Retina (tissue), 1 donor: ENCODE measurements at places on chromosomes 1 and 21.

- DNase-seq, result no peak
Measured at GRCh38 chr1:14567056-14567455, 31.4 kb upstream of the KAZN start.

DNA sequence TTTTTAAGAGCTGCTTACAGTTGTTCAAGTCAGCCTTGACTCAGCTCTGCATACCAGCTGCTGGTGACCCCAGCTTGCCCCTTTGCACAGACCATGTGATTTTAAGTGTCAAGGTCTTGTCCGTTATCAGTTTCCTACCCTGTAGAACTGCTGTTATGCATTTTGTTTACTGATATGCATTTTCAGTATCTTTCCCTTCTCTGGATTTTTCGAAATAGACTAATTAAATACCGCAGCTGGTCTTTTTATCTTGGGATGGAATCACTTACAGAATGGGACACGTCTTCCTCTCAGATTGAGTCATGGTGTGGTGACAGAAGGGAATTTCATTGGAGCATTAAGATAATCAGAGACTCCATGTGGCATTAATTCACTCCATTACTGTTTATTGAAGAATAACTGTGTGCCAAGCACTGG, 145.6 kb downstream of the FMN2 start:
- DNase-seq, result no peak

GRCh38 chr1:93000751-93001175, 39.5 kb upstream of the DIPK1A start:
- no peak for DNase-seq

DNA sequence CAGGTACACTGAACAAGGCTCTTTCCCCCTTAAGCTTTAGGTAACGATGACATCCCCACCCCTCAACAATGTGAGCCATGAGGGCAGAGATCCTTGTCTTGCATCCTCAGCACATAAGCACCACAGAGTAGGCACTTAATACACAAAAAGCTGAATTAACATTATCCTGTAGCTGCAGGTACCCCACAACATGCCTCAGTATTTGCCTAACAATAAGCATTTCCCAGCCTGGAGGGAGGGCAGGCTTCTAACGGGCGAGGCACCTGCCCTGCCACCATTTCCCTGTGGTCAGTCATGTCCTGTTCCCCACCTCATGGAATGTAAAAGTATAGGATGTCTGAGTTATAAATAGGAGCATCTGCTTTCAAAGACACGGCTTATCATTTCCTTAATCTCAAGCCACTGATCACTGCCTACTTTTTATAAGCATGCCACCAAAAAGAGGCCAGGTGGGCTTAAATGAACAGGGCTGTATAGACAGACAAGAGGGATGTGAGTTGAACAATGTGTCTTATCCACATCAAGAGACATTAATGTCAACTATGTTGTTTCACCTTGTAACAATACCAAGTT, 3.4 kb downstream of the CAPZB start:
- no peak for DNase-seq

DNA sequence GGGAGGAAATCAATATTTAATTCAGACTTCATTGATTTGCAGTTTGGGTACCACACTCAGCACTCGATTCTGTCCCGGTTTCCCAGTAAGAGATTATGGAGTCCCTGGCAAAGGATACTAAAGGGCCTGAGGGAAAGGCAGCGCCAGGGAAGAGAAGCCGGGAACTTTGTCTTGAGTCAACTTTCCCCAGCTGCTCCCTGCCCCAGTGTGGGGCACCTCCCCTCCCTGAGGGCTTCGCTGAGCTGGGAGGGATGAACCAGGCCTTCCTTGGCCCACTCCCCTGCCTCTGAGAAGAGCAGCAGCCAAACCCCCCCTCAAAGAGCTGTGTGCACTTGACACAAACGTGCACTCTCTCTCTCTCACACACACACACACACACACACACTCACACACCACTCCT, 32.6 kb downstream of the OPTC start:
- DNase-seq, result peak; percentile 7

DNA sequence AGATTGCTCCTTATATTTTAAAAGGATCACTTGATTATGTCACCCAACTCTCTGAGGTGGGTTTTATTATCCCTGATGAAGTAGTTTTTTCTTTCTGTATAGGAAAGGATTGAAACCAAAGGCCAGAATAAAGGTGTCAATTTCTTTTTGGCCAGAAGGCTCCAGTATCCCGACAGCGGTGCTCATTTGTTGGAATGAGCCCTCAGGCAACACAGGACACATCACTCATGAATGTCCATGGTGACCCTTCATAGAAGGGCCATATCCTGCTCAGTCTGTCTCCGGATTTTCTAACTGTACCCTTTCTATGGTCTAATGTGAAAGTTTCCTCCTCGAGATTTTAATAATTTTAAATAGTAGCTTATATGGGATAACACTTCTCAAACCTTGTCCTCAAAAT, 171.3 kb upstream of the USP24 start:
- no peak for DNase-seq

DNA sequence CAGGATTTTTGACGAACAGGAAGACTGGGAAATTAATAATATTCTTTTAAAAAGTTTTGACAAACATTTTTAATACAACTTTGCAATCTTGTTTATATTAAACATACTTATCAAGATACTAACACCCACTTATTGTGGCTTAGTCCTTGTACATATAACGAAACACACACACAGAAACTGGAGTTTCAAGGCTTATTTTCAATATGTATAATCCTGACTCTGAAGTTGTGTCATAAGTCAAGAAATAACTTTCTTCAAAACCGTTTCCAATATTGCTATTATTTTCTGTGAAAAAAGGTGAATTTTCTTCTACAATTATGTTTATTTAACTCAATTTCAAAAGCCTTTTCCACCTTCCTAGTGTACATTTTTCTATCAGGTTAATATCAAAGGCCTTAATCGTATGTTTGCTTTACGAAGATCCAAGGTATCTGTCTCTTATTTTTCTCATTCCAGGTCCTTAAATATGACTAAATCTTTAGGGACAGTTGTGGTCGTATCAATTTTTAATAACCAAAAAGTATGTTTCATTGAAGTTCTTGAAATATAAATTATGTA, 1.8 kb downstream of the CDKN2C start:
- no peak for DNase-seq

- no peak for DNase-seq
Measured at GRCh38 chr1:225749706-225750105, 27.9 kb upstream of the SRP9 start.

GRCh38 chr1:216453777-216454176, 30.5 kb upstream of the USH2A start:
- DNase-seq, result no peak

GRCh38 chr1:33902486-33903209, 38.8 kb downstream of the HMGB4 start:
- no peak for DNase-seq

GRCh38 chr1:113269168-113269963, 120.9 kb upstream of the MAGI3 start:
- no peak for DNase-seq

DNA sequence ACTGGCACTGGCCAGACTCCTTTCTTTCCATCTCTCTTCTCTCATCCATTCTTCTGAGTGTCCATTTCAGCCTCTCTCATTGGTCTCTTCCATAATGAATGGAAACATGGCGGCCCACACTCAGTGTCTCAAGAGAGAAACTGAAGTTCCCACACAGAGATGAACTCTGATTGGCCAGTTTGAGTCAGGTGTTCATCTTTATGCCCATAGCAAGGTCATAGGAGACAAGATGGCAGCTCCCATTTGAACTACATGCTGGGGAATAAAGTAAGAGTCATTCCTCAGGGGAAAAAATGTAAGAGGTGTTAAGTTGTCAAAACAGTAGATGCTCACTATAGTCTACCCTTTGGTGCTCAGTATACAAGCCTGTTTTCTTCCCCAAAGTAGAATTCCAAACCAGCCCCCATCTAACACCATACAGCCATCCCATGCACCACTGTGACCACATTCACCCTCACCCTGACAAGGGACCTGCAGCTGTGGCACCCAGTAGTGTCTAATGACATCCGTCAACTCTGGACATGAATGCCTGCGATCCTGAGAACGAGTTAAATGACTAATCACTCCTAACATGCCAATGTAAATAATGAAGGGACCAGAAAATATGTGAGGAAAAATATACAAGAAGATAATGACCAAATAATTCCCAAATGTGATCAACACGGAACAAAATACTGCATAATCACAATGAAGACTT, 12.4 kb downstream of the CDA start:
- no peak for DNase-seq

DNA sequence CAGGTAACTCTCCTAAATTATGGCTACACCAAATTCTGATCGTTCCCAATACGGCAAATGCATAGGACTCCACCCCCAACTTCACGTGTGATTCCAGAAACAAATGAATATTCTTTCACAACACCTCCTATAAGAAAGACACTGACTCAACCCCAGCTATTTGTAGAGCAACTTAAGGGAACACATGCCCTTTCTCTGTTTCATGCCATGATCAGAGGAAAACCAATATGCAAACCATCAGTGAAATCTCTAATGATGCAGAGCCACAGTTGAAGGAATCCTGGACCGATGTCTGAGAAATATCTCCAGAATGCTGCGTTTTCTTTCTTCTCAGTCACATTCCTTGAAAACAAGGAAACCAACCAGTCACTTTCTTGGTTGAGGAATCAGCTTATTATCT, 164.2 kb upstream of the PTBP2 start:
- no peak for DNase-seq

DNA sequence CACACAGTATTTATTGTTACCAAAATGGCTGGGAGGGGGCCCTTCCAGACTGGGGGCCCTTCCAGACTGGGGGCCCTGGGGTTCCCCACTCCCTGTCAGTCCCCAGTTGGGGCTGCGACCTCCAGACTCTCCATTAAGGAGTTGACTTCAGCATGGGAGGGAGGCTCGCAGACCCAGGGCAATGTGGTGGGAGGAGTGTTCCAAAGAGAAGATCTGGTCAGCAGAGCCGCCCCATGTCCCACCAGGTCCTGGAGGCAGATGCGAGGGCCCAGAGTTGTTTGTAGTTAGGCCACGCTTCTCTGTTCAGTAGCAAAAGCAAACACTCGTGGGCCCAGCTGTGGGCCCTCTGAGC, 285.5 kb downstream of the LRRC40 start:
- no peak for DNase-seq

DNA sequence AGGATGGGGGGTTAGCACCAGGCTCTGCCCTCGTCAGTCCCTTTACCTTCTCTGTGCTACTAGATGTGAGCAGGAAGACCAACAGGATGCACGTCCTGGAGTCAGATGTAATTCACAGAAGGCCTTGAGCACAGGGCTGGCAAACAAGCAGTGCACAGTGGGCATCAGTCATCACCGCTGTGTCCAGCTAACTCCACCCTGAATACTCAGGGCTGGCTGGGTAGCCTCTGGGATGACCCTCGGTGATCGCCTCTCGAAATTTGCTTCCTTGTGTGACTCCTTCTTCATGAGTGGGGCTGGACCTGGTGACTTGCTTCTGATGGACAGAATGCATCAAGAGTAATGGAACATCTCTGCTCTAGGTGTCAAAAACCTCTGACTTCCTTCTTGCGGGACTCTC, 92.2 kb upstream of the TMPRSS2 start:
- DNase-seq, result no peak

DNA sequence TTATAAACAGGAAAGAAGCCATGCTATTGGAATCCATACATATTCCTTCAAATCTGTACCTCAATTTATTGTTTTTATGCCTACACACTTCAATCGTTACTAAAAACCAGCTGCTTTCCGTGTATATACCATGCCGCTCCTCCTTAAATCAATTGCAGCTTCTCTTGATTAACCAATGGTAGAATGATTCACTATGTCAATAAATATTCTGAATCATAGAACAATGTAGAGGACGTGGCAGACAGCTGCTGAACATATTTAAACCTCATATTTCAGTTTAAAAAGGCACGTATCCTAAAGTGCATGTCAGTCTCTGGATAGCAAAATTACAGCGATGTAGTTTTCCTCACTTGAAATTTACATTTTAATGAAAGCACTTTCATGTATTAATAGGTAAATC, 100.4 kb downstream of the MRPL39 start:
- no peak for DNase-seq

DNA sequence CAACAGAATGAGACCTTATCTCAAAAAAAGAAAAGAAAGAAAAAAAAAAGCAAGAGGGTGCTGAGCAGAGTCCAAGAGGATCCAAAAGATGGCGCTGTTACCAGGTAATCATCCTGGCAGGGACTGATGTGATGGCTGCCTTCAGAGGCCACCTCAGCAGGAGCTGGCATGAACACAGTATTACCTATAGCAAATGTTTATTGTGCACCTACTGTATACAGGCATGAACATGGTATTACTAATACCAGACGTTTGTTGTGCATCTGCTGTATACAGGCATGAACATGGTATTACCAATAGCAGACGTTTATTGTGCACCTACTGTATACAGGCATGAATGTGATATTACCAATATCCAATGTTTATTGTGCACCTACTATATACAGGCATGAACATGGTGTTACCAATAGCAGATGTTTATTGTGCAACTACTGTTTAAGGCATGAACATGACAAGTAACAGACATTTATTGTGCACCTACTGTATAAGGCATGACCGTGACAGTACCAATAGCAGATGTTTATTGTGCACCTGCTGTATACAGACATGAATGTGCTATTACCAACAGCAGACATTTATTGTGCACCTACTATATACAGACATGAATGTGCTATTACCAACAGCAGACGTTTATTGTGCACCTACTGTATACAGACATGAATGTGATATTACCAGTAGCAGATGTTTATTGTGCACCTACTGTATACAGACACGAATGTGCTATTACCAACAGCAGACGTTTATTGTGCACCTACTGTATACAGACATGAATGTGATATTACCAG, 115.1 kb upstream of the TMEM51 start:
- peak; percentile 33 for DNase-seq

DNA sequence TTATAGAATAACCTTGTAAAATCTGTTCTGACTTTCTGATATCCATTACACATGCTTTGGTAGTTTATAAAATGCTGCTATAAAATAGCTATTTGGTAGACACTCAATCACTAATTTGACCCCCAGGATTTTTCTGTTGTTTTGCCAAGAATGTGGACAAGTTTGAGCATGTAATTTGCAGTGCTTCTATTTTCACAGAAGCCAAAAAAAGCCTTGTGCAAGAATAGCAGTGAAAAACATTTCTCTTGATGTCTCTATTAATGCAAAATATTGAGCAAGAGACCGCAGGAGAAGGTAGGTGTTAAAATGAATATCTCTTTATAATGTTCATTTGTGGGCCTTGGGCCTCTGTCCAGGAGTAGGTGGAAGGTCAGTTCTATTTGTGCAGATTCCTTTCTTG, 22.5 kb downstream of the MAP3K7CL start:
- DNase-seq, result no peak

DNA sequence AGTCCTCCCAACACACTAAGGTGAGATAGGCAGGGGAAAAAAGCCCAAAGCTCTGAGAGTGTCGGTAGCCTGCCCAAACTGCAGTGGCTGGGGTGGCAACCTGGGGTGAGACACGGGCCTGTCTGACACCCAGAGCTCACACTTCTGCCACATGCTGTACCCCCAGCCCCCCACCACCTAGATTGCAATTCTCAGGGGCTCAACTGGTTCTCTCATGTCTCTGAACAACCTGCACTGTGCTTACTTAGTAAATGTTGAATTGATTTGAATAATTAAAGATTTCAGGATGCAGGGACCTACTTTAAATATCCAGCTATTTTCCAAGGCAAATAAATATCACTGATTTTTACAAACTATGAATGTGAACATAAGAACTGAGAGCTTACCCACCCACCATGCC, 115.5 kb downstream of the EDEM3 start:
- no peak for DNase-seq
